ENCODE measurements at places on chromosomes 3 and 15. TPM values are rescaled to one million over a fixed set of nuclear protein-coding genes. Genes with fewer than 3 reads are reported as not detected.

GRCh38 chr3:88462230-88462629 lies 312.5 kb downstream of the C3orf38 start:
- DNase-seq: no peak

DNA sequence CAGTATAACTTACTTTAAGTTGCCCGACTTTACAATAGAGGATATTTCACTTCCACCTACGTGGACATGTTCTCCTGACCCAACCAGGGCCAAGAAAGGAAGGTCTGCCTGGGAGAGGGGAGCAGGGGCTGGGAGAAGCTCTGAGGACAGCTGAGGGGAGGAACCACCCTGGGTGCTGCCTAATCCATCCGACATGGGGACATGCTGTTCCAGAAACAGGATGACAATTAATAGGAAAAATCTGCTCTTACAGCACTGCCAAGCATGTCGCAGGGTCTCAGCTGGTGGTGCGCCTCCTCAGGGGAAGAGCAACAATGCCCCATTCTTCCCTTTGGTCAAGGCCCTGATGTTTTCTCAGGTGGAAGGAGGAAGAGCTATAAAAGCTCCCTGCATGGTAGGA lies 132.3 kb downstream of the NTRK3 start:
- DNase-seq: no peak

GRCh38 chr3:86269364-86270155 lies 721.4 kb downstream of the VGLL3 start:
- no peak for DNase-seq

DNA sequence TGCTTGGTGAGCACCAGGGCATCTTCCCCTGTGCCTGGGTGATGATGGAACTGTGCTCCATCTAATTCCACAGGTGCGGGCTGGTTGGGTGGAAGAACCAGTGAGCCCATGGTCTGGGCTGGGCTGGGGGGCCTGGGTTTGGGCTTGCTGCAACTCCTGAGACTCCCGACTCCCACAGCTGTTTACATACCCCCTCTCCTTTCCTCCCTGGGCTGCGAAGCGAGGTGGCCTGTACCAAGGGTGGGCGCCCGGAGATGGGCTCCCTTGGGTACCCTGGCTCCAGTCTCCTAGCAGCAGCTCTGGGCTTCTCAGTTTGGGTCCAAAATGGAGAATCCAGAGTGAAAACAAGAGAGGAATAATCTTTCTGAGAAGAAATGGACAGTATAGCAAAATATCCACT lies 5.6 kb downstream of the FAM98B start:
- no peak for DNase-seq

- DNase-seq: no peak
Measured at GRCh38 chr15:91678003-91678402, 175.5 kb upstream of the SLCO3A1 start.

Gene CMTM7
- polyA plus RNA-seq: 51.2 TPM

DNA sequence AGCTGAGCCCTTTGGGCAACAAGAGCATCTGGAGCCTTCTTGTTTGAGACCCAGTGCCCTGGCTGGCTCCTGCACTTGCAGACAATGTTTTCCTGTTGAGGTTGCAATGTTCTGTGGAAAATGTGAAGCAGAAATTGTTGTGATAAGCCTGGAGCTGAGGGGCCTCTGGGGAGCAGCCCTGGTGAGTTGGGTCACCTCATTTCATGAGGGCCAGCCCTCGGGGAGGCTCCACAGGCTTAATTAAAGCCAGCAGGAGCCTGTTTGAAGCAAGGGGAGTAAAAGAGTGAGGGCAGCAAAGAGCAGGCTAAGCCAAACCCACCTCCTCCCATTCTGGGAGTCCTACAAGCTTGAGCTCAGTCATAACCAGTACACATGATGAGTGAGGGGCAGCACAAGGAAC lies 154.3 kb downstream of the ALDH1A2 start:
- DNase-seq: peak; percentile 18

DNA sequence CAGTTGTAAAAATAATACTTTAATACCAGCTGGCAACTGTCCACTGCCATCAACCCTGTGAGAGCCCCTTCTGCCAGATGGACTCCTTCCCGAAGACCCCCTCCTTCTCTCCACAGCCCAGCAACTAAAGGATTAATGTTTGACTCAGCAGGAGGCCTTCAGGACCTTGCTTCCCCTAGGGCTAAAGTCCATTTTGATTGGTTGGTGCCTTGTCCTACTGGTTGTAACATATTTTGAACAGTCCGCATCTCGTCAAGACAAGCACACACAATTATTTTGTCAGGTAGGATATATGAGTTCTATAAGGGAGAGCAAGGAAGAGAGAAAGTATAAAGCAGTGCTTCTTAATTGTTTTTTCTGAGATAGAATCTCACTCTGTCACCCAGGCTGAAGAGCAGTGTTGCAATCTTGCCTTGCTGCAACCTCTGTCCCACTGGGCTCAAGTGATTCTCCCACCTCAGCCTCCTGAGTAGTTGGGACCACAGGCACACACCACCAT lies 18.6 kb downstream of the ACOX2 start:
- DNase-seq: no peak

Gene FAM3D
- polyA plus RNA-seq: 0.82 TPM

- no peak for DNase-seq
Measured at GRCh38 chr3:112982710-112983109, 7.8 kb upstream of the CD200R1 start.

Data from left renal cortex interstitium (tissue), 4 donors.